ENCODE measurements at places on chromosomes 3 and 15. TPM values are rescaled to one million over a fixed set of nuclear protein-coding genes. Genes with fewer than 3 reads are reported as not detected.

Gene ZNF280D
- total RNA-seq: 30.9 TPM

Gene CCDC33
- total RNA-seq: not detected

Gene ARPC4
- 198 TPM for total RNA-seq

Gene HIGD2B
- not detected for total RNA-seq

Gene RPP25
- 4.1 TPM for total RNA-seq

Gene ITIH3
- total RNA-seq: under 0.01 TPM

Gene VPS39
- 174 TPM for total RNA-seq

Gene ITGA11
- total RNA-seq: 81.1 TPM

Gene CDC25A
- 0.90 TPM for total RNA-seq

Gene RASA2
- total RNA-seq: 28.9 TPM

Gene UCN2
- total RNA-seq: 0.54 TPM

GRCh38 chr3:166209701-166210100 lies 372.5 kb upstream of the BCHE start:
- DNase-seq: no peak

DNA sequence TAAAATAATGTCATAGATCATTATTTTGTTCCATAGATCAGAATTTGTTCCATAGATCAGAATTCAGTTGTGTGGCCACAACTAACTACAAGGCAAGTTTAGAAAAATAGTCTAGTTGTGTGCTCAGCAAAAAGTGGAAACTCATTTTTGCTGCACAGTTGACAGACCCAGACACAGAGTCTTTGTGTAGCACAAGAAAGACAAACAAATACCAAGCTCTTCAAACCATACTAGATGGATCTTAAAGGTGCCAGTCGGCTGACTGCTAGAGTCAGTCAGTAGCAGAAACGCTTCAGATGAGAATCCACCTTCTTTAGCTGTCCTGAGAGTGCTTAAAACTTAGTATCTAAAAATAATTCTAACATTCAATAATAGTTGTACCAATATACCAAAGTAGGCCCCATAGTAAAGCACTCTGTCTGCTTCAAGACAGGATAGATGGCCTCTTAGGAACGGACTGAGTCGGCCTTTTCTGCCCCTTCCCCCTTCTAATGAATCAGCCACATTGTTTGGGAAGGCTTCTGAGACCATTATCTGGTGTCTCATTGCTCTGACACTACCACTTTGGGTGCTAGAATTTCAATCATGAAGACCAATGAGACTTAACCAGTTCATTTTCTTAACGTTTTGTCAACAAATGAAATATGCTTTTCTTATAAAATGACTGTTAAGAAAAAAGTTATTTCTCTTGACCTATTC lies 27.7 kb upstream of the SLC4A7 start:
- DNase-seq: no peak

GRCh38 chr15:101535170-101535902 lies 45.8 kb upstream of the PCSK6 start:
- DNase-seq: no peak

DNA sequence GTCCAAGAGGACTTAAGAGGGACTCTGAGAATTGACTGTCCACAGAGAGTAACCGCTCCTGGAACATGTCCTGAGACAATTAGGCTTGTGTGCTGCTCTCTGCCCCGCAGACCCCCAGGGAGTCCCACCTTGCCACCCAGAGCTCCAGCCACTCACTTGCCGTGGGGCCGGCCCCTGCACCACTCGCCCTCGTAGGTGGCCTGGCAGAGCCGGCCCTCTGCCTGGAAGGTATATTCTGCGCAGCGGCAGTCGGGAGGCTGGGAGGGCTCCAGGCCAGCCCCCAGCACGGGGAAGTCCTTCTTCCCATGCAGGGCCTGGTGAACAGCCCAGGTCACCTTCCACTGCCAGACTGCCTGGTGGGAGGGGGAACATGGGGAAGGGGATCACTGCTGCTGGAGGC lies 10.5 kb downstream of the ALS2CL start:
- no peak for DNase-seq

DNA sequence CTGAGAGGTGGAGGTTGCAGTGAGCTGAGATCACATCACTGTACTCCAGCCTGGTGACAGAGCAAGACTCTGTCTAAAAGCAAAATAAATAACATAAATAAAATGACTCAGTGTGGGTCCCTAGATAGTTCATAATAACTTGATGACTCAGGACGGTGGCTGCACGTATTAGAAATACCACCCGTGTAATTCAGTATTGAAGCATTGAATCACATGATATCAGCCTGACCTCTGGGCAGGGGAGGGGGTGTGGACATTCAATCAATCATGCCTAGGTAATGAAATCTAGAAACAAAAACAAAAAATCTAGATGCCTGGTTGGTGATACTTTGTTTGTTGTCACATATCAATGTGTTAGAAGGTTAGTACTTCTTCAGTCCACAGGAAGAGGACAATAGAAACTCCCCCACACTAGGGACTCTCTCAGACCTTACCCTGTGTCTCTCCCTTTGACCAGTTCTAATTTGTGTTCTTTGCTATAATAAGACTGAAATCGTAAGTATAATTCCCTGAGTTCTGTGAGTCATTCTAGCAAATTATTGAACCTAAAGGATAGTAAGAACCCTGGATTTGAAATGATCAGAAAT lies 177.3 kb downstream of the GAP43 start:
- DNase-seq: peak; percentile 49

- no peak for DNase-seq
Observed at GRCh38 chr15:89364341-89364740, 29.7 kb upstream of the POLG start.

GRCh38 chr3:28853830-28854229 lies 427.0 kb upstream of the RBMS3 start:
- peak; percentile 46 for DNase-seq

DNA sequence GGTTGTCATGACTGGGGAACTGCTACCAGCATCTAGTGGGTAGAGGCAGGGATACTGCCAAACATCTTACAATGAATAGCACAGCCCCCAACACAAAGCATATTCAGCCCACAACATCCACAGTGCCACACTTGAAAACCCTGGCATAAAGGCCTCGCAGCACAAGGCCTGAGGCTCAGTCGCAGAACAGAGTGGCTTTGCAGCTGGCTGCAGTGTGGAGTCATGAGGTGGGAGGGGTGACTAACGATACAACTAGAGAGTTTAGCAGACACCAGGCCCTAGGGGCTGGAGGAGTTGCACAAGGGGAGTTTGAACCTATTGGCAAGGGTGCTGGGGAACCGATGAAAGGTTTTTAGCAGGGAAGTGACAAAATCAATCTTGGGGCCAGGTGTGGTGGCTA lies 32.1 kb downstream of the GRK7 start:
- DNase-seq: no peak

- DNase-seq: no peak
Observed at GRCh38 chr3:141992512-141992911, 116.1 kb downstream of the ATP1B3 start.

GRCh38 chr3:114651555-114651954 lies 357.7 kb downstream of the TIGIT start:
- no peak for DNase-seq

DNA sequence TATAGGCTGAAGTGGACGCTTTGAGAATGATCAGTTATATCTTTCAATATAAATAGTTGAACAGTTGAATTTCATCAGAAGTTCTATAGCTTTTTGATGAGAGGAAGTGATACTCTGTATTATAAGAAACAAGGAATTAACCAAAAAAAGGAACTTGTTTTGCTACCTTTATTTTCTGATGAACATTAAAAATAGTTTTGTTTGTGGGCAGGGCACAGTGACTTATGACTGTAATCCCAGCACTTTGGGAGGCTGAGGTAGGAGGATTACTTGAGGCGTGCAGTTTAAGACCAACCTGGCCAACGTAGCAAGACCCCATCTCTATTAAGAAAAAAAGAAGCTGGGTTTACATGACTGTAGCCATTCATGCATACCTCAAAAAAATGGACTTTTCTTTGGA lies 16.7 kb downstream of the BLOC1S6 start:
- DNase-seq: no peak

DNA sequence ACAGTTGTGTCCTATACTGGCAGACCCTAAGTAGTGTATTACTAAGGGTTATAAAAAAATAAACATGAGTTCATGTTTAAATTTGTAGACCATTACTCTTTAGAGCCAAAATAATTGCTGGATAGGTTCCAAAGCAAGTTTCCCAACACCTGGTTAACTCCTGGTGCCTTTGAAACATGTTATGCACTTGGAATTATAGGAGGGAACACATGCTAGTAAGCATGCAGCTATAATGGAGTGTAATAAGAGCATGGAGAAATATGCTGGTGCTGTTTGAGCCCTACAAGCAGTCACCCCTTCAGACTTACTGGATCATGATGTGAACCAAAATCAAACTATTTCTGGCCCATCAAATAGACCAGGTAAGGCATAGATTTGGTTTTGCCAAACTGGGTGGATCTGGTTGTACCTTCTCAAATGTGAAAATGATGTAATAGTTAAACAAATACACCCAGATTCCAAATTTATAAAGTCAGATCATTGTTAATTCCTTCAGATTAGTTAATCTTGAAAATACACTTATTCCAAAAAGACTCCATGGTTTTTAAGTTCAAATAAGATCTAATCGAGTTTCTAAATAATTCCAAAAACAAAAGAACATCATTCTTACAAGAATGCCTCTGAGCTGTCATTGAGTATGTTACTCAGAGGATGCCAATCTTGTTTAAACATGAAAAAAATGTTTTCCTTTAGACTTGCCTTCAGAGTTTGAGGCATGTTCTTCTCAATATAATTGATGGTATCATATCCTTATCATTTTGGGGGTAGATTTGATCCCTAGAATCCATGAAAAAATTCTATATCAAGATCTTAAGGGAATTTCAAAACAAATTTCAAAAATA lies 69.3 kb downstream of the LRRC28 start:
- DNase-seq: no peak
